ENCODE measurements at places on chromosomes 3 and 15. TPM values are rescaled to one million over a fixed set of nuclear protein-coding genes. Genes with fewer than 3 reads are reported as not detected.

CFAP100 gene
- not detected for total RNA-seq

SLC15A2 gene
- under 0.01 TPM for total RNA-seq

SCG3 gene
- not detected for total RNA-seq

FYCO1 gene
- total RNA-seq = 11.3 TPM

TGM4 gene
- not detected for total RNA-seq

DPPA4 gene
- not detected for total RNA-seq

PTH1R gene
- 1.6 TPM for total RNA-seq

IL17RE gene
- total RNA-seq = 5.5 TPM

PPP2R3A gene
- 10.4 TPM for total RNA-seq

REC114 gene
- not detected for total RNA-seq

KIF15 gene
- 8.9 TPM for total RNA-seq

GMPS gene
- 40.9 TPM for total RNA-seq

CCDC54 gene
- total RNA-seq = not detected

MESP2 gene
- total RNA-seq = under 0.01 TPM

ZMYND10 gene
- total RNA-seq = 1.7 TPM

DCP1A gene
- total RNA-seq = 8.1 TPM

CORO2B gene
- 32.6 TPM for total RNA-seq

SCG5 gene
- 10.7 TPM for total RNA-seq

POTEB3 gene
- not detected for total RNA-seq

DNAH12 gene
- total RNA-seq = not detected

Measured in myometrial cell (primary cell).